ENCODE measurements at places on chromosomes 3 and 15.

DNA sequence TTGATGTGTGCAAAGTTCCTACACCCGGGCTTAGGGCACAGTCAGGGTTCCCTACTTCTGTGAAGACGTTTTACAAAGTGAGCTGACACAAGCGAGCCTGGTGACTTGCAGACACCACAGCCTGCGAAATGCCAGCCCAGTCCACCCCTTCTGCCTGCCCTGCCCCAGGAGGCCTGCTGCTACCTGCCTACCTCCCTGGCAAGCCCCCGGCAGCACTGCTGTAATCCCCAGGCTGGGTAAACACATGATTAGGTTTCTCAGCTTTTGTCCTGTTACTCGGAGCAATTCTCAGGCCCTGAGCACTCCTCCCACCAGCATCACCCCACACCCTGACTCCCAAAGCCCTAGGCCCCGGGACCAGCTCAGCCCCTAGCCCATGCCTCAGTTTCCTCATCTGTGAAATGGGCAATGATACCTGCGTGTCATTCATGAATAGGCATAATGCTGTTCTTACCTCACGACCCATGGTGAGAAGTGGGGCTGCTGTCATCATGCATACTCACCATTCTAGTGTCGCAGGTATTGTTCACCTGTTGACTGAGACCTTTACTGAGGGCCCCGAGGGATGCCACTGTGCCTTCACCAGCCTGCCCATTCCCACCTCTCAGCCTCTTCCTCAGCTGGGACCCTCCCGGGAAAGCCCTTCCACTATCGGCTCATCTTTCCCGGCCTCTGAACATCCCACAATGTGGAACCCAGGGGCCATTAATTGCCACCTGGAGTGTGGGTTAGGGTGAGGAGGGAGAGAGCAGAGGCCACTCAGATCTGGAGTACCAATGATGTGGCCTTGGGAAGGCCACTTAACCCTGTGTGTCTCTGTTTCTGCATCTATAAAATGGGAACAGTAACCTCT, 31.5 kb upstream of the SLC6A6 start:
- no peak for DNase-seq

GRCh38 chr3:143203142-143203541, 83.6 kb downstream of the CHST2 start:
- DNase-seq, result no peak

GRCh38 chr15:70810916-70811578, 42.9 kb downstream of the LARP6 start:
- no peak for DNase-seq

DNA sequence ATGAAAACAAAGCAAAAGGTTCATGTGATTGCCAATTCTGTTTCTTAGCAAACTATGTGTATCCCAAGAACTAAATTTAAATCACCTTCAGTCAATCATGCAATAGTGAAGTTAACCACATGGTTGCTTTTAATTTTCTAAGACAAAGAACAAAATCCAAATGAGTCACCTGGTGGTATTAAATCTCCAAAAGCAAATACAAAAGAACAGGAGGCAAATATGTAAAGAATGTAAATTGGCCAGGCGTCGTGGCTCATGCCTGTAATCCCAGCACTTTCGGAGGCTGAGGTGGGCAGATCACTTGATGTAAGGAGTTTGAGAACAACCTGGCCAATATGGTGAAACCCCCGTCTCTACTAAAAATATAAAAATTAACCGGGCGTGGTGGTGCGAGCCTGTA, 54.2 kb upstream of the PIK3R4 start:
- DNase-seq, result no peak

DNA sequence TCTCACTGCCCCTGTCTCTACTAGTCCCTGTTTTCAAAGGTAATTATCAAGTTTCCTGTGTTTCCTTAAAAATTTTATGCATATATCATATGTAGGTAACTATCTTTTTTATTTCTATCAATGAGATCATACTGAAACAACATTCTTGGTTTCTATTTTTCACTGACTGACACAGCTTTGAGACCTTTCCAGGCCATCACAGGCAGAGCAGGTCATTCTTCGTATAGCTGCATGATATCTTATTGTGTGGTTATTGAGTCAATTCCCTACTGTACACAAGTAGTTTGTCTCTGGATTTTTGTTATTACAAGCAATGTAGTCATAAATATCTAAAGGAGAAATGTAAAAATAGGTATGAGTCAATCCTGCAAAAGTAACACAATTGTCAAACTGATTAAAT, 169.6 kb downstream of the CFAP20DC start:
- no peak for DNase-seq

- no peak for DNase-seq
Observed at GRCh38 chr15:91126080-91126479, 26.0 kb downstream of the SV2B start.

Data from activated T-helper 1 cell treated with anti-CD3 and anti-CD28 coated beads, Interleukin-2, amount 50 U/mL, for 16 hours (primary cell).